Activated CD8-positive, alpha-beta memory T cell treated with anti-CD3 and anti-CD28 coated beads for 4 hours (primary cell): ENCODE measurements at places on chromosomes 11 and 22.
A peak's percentile ranks its signal among the peaks of the same experiment; 100 is the strongest.

DNA sequence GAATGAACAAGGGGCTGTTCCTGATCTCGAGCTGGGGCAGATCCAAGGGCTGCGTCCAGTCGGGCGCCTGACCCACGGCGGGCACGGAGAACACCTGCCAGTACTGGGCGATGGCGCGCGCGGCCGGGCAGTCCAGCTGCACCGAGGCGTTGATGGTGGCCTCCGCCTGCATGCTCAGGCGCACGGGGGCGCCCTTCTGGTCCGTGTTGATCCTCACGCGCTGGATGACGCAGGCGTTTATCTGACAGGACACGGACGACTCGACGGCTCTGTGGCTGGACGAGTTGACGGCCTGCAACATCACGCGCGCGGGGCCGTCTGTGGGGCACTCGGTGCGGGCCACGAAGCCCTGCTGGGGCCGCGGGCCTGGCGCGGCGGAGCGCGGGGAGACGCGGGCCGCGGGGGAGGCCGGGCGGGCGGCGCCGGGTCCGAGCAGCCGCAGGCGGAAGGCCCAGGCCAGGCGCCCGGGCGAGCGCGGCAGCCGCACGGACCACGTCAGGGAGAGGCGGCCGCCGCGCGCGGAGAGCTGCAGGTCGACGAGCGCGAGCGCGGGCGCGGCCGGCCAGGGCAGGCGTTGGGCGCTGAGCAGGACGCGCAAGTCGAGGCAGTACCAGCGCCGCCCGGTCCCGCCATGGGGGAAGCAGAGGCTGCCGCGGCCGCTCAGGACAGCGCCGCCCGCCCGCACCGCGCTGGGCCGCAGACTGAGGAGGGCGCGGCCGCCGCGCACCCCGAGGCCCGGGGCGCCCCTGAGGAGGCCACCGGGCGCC, 511 bp downstream of the PKDREJ start:
- DNase-seq: no peak

DNA sequence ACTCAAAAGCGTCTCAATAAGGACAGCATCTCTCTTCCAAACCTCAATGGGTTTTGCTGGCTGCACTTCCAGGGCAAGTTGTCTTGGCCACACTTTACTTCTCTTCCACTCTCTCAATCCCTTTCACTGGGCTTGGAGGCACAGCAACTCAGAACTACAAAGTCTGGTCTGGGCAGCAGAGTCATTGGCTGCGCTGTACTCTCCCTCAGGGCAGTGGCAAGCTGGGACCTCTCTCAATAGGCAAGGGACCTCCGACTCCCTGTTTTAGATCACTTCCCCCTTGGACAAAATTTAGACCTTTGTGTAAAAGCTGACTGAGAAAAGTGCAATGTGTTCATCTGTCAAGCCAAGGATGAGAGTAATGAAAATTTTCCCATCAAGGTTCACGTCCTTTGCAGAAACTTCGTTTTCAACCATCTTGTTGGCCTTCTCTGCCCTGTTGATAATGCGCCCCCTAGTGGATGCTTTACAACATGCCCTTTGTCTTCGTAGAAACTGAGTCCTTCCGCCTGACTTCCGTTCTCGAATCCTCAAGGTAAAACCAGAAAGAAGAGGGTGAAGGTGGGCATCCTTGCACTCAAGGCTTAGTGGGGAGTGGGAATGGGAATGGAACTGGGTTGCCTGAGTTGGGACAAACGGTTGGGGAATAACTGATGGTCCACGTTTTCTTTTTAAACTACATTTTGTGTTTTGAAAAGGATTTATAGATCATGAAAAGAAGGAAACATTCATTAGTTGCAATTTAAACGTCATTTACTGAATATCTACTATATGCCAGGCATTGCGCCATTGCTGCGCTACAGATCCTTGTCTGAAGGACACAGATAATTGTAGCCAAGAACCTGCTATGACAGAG, 99.1 kb downstream of the CD44 start:
- peak; percentile 17 for DNase-seq

DNA sequence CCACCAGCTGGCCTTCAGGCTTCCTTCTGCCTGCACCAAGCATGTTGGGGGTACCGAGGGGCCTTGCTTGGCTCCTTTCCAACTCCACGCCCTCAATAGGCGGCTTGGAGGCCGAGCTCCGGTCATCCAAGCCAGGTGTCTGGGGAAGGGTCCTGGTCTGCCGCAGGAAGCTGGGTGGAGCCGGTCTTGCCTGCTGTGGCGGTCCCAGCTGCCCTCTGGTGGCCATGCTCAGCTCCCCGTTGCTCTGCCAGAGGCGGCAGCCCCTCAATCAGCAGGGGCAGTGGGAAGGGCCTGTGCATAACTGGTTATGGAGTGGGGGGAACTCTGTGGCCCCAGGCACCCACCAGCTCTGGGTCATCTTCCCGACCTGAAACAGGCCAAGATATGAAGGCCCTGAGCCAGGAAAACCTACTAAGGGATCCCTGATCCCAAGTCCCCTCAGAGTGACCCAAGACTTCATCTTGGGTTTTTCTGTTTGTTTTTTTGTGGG, 3.2 kb downstream of the ARVCF start:
- no peak for DNase-seq

DNA sequence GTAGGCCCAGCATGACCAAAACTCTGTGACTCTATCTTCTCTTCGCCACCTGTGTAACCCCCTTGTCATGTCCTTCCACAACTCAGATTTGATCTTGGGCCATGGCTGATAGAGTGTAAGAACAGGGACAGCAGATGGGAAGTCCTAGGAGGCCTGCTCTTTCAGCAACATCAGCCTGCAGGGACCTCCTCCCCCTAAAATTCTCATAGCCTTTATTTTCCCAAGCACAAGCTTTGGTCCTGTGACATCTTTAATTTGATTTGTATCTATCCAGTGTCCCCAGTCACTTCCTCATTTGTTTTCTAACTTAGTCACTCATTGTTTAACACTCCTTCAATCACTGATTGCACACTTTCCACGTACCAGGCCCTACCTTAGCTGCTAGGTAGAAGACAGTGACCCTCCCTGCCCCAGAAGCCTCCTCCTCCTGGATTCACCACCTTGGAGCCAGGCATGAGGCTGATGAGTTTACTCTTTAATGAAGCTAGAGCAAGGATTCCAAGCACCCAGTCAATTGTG, 5.3 kb downstream of the UBQLN3 start:
- no peak for DNase-seq
